Right hindlimb (tissue), 1 donor: ENCODE measurements at places on chromosomes 3 and 15.
A peak's percentile ranks its signal among the peaks of the same experiment; 100 is the strongest.

- DNase-seq, result peak; percentile 79
Measured at GRCh38 chr3:134473868-134474546, 11.8 kb downstream of the ANAPC13 start.

- DNase-seq, result no peak
Measured at GRCh38 chr15:66646308-66646707, 55.7 kb upstream of the SMAD6 start.

DNA sequence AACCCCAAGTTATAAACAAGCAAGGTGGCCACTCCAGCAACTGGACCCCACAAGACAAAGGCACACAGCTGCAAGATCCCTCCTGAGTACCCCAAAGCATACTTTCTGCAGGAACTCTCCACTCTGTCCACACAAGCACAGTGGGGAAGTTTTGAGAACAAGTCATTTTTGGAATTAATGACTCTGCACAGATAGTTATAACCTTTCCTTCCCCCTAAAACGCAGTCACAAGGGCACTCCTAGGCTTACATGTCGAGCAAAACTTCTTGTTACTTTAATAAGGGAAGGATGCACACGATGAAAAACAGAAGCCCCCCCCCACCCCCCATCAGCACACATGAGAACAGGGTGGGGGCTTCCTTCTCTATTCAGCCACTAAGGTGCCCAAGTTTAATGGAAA lies 1.2 kb downstream of the STIMATE start:
- DNase-seq, result no peak

DNA sequence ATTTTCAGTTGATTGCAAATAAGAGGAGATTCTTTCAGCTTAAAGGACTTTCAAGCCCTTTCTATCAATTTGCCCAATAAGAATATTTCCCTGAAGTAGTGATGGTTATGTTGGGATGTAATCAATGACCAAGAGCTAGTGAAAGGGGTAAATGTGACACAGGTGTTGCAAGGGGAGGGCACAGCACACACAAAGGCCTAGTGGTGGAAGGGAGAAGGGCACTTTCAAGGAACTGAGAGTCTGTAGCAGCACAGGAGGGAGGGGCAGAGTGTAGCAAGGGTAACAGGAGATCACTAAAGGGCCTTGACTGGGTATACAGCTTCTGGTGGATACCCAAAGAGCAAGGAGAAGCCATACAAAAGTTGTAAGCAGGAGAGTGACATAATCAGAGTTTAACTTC lies 217.8 kb upstream of the ARHGEF26 start:
- DNase-seq, result no peak

DNA sequence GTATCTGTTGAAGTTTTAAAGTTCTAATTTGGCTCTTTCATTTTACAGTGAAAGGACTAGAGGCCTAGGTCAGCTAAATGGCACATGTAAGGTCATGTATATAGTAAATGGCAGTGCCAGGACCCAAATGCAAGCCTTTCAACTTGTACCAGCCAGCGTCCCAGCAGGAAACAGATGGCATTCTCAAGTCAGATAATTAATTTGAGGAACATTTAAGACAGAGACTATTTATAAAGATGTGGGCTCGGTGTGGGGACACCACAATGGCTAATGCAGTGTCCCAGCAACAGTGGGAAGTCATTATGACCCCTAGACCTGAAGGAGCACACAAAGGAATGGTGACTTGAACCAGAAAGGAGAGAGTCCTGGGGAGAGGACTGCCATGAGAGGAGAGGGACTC lies 6.1 kb downstream of the MINDY4B start:
- no peak for DNase-seq

DNA sequence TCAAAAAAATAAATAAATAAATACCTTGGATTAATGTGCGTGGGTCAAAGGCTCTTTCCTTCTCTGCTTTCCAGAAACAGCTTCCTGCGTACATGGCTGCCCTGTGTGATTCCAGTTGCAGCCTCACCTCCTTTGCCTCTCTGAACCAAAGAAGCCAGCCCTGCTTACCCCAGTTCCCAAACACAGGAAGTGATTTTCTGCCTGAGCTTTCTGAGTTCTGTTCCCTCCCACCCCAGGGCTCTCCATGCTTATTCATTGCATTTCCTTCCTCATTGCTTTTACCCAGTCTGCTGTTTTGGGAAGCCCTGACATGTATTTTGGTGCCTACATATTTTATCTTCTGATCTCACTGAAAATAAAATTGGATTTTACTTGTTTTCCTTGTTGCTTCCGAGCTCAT lies 15.4 kb downstream of the ZSCAN2 start:
- DNase-seq, result no peak

- no peak for DNase-seq
Measured at GRCh38 chr15:33069161-33069560, 125.4 kb downstream of the FMN1 start.

- no peak for DNase-seq
Measured at GRCh38 chr3:160860346-160860745, 104.3 kb downstream of the PPM1L start.

DNA sequence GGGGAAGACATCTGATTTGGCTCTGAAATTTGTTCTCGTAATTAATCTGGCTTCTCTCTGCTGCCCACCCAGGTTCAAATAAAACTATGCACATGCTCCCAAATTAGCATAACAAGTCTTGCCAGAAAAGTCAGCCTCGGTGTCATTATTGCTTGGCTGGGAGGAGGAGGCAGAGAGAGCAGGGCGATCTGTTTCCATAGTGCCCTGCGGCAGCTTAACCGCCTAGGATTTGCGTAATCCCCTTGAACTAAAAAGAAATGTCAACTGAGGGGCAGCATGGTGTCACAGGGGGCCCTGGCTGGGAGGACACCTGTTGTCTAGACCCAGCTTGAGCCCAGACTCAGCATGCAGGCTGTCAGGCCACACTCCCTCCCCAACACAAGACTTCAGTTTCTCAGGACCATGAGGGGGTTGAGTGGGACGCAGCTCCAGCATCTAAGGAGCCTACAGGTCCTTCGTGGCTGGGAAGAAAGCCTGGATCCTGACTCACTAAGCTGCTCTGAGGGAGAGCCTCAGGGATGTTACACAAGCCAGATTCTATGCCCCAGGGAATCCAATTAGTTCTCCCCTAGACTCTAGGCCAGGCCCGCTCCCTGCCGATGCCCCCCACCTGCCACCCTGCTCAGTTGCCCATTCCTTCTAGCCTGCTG lies 17.3 kb downstream of the MRPS11 start:
- DNase-seq, result peak; percentile 49
